ENCODE measurements at places on chromosomes 13 and 19.
A peak's percentile ranks its signal among the peaks of the same experiment; 100 is the strongest.

- no peak for DNase-seq
Observed at GRCh38 chr19:5093297-5093928, 124.5 kb downstream of the KDM4B start.

GRCh38 chr19:45217957-45218334 lies 27.3 kb downstream of the EXOC3L2 start:
- no peak for DNase-seq

DNA sequence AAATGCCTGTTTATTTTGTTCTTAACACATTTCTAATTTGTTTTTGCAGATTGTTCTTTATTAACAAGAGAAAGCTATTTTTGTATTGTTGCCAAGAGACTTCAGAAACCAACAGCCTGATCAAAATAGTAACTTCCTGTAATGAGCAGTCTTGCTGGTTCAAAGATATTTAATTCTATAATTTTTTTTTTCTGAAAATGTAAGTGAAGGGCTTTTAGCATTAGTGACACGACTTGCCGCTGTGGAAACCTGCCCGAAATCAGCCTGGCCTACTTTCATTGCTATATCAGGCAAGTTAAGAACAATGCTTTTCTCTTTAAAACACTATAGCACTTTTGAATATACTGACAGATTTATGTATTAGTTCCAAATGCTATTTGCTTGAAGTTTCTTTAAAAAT lies 374.3 kb downstream of the EFNB2 start:
- no peak for DNase-seq

GRCh38 chr13:43664700-43665191 lies 122.0 kb downstream of the ENOX1 start:
- no peak for DNase-seq

- DNase-seq, result no peak
Observed at GRCh38 chr13:44232774-44233173, 140.8 kb upstream of the SERP2 start.

GRCh38 chr19:57537953-57538547 lies 10.9 kb downstream of the ZNF549 start:
- DNase-seq, result no peak

DNA sequence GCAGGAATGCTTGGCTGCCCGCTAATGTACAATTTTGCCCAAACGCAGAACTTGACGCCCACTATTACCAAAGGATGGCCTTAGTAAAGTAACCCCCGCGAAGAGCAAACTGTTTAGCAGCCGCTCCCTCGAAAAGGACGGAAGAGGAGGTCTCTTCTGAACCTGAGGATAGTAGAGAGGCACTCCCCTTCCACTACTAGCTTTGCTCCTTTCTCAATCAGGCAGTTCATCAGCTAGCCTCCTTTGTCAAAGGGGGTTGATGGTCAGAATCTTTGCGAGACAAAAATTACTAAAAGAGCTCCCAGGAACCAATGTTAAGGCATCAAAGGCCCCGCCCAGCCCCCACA lies 534 bp downstream of the CAB39L start:
- DNase-seq, result no peak

GRCh38 chr19:16599655-16600346 lies 27.6 kb upstream of the SLC35E1 start:
- no peak for DNase-seq

DNA sequence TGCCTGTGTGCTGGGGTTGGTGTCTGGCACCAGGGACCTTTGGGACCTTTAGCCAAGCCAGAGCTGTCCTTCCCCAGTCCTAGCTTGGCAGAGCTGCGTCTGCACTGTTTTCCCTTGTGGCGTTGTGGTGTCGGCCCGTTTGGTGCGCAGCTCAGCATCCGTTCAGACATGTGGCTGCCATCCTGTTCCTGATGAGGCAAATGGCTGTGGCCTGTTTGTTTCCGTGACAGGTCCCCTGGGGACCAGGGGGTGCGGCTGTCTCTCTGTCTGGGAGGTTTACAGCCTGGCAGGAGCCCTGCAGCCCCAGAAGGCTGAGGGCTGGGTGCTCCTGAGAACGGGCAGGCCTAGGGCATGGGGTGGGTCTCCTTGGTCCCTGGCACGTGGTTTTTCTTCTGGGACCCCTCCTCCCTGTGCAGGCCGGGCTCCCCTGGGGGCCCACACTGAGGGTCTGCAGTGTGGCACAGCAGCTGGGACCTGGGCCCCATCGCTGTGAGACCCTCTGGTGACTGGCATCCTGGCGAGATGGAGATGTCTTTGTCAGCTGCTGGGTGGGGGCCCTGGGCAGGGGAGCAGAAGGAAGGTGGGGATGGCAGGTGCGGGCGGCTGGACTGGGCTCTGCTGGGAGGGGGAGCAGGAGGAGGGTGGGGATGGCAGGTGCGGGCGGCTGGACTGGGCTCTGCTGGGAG lies 4.0 kb downstream of the SPPL2B start:
- peak; percentile 28 for DNase-seq

GRCh38 chr13:98511435-98511834 lies 65.5 kb downstream of the STK24 start:
- no peak for DNase-seq

- no peak for DNase-seq
Observed at GRCh38 chr13:101755228-101755887, 302.9 kb downstream of the ITGBL1 start.

DNA sequence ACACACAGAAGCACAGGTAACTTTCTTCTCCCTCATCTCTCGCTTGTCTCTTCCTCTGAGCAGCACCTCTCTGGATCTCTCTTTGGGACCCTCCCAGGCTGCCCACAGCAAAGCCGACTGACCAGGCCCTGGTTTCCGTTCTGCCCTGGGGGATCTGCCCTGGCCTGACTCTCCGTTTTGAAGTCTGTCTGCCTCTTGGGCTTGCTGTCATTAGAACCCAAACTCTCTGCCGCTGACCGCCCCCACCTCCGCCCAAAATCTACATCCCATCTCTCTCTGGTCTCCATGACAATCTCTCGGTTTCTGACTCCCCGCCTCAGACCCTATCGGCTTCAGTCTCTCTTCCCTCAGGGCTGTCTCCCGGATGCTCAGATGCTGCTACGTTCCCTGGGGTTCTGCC lies 6.9 kb downstream of the KCNC3 start:
- no peak for DNase-seq

DNA sequence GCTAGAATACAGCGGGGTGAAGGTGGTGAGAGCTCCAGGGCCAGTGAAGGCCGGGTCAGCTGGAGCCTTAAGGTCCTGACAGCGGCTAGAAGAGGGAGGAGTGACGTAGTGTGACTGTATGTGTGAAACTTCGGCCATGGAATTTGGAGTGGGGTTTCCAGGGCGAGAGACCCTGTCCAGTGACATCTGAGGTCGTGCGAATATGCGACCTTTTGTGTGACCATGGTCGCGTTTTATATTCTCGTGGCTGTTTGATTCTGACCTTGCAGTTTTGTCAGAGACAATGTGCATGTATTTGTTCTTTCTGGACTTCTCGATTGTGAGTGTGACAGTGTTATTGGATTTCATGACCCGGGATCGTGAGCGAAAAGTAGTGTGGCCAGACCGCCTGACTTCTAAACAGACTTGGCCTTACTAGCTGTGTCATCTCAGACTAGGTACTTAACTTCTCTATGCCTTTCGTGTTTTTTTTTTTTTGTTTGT lies 405 bp upstream of the ZNF569 start:
- DNase-seq, result no peak

DNA sequence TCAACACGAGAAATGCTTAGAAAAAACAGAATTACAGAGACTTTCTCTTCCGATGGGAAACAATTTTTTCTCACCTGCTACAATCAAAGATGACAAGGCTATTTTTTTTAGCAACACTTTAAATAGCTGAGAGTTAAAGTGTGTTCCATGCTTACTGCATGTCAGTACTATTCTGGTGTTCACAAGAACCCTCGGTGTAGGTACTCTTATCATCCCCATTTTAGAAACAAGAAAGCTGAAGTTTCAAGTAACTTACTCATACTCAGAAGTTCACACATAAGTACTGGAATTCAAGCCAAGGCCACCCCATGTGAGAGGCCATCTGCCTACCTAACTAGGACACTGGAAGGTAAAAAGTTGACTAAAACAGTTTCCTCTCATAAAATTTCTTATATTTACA lies 9.0 kb upstream of the TNFRSF19 start:
- DNase-seq, result no peak

- DNase-seq, result no peak
Observed at GRCh38 chr19:47601180-47601904, 7.6 kb upstream of the BICRA start.

- no peak for DNase-seq
Observed at GRCh38 chr19:1970003-1970805, 29.2 kb downstream of the CSNK1G2 start.

DNA sequence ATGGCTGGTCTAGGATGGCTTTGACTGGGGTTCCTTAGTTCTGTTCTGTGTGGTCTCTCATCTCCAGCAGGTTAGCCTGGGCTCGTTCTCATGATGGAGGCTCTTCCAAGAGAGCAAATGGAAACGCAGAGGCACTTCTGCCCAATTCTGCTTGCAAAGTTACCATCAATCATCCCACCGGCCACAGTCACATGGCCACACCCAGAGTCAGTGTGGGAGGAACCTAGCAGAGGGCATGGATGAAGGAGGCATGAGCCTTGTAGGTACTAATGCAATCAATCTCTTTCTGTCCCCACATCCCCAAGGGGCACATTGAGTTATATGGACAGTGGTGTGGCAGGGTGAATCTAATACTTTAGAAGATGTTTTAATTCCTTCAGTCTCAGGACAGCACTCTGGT lies 207.2 kb downstream of the ZNF536 start:
- DNase-seq, result no peak

GRCh38 chr13:80605716-80606115 lies 264.8 kb upstream of the SPRY2 start:
- no peak for DNase-seq

- DNase-seq, result no peak
Observed at GRCh38 chr19:10601999-10602329, 14.9 kb upstream of the AP1M2 start.

GRCh38 chr19:57028804-57029525 lies 90.8 kb upstream of the USP29 start:
- no peak for DNase-seq

All from CD4-positive, alpha-beta T cell treated with Interferon alpha-2 for 1 hour (primary cell).